NCI-H1436 treated with DMSO at 0.1 percent for 48 hours (cell line): ENCODE measurements at places on chromosomes 16 and 17.

- DNase-seq: no peak
Measured at GRCh38 chr17:64183815-64184214, 53.9 kb upstream of the ERN1 start.

GRCh38 chr17:29891131-29891530 lies 38.9 kb downstream of the SSH2 start:
- no peak for DNase-seq

DNA sequence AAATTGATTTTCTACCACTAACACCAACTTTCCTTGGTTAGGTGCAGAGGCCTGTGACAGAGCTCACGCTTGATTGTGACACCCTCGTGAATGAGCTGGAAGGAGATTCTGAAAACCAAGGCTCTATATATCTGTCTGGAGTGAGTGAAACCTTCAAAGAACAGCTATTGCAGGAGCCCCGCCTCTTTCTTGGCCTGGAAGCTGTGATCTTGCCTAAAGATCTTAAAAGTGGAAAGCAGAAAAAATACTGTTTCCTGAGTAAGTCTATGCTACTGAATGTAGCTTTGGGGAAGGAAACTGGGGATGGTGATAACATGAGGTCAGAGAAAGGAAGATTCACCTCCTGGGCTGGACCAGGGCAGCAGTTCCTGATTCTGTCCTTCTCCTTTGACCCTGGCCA lies 38.3 kb downstream of the REXO5 start:
- DNase-seq: no peak

DNA sequence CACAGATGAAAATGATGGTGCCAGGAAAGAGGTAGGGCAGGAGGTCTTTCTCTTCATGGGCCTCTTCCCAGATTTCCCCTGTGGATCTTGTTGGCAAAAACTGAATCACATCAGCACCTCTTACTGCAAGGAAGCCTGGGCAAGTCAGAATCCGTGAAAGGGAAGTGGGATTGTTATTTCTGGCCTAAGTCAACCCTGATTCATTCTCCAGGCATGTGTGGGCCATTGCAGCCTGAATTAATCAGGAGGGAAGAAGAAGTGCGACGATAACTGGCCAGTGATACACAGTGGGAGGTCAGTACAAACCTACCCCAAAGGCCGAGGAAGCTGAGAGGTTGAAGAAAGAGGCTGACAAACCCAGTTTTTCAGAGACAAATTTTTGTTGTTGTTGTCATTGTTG lies 17.9 kb upstream of the NSMCE1 start:
- no peak for DNase-seq

DNA sequence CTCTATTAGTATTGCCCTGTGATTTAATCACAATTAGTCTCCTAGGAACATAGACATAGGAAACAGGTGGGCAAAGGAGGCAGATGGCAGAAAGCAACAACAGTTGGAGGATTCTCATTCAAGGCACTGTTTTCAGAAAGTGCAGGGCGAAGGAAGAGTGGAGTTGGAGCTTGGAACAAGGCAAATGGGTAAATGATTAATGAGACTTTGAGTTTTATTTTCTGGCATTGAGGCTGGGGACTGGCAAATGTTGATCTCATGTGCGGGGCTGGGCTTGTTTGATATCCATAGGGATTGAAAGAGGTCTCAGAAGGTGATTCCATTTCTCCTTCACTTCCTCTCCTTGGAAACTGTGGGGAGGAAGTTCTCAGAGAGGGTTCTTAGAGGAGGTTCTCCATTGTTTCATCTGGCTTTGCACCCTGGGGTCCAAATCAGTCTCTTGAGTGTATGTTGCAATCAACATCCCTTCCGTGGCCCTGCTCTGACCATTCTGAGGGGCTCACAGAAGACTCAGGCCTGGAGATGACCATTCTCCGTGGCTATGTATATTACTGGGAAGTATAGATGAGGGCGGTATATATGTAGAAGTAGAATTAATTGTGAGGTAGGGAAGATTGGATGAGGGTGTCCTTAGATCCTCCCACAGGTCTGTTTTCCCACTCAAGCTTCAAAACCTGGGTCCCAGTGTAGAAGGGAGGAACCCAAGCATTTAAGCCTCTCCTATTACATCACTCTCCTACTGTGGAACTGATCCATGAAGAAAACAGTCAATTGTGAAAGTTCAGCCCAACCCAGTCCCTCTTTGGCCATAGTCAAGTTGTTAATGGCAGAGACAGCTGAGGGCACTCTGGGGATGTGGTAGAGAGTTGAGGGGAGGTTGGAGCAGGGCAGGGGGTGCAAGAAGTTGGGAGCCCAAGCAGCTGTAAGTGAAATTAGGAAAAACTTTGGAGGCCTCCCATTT lies 36.5 kb upstream of the SRSF1 start:
- DNase-seq: no peak

- DNase-seq: no peak
Measured at GRCh38 chr17:61063528-61063927, 336.1 kb upstream of the TBX2 start.
